A549 treated with dexamethasone at 1 μM for 4 hours (cell line): ENCODE measurements at places on chromosomes 7 and 10. TPM values are rescaled to one million over a fixed set of nuclear protein-coding genes. Genes with fewer than 3 reads are reported as not detected.

TRPV6 gene
- total RNA-seq = not detected in 5 replicates

PDE6C gene
- not detected in 5 replicates for total RNA-seq

ELFN1 gene
- total RNA-seq = 0.24 to 0.37 TPM (median 0.33 TPM) in 5 replicates

MRLN gene
- not detected in 5 replicates for total RNA-seq
